Testis (tissue), 5 donors: ENCODE measurements at places on chromosomes 5 and 9.

DNA sequence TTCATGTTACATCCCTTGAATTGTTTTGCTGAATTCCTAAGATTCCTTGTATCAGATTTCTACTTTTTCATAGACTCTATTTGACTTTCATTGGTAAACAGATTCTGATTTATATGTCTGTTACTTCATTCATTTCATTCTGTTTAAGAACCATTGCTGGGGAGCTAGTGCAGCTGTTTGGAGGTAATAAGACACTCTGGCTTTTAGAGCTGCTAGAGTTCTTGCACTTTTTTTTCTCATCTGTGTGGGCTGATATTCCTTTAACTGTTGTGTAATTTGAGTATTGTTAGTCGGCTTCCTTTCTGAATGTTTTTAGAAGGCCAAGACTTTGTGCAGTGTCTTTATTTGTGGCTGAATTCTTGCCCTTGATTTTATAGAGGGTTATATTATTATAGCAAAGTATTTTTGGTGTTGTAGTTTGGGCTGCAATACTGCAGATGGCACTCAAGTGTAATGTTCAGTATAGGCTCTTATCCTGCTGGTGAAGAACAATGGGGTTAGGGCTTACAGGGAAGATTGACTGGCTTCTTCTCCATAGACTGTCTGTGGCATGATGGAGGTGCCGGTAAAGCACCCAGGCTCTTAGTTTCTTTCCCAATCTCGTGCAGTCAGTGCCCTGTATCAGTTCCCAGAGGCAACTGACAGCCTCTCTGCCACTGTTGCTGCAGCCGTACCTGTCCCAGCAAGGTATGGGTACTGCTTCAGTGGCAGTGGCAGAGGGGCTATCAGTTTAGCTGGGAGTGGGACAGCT, 162.2 kb downstream of the OXCT1 start:
- no peak for DNase-seq

DNA sequence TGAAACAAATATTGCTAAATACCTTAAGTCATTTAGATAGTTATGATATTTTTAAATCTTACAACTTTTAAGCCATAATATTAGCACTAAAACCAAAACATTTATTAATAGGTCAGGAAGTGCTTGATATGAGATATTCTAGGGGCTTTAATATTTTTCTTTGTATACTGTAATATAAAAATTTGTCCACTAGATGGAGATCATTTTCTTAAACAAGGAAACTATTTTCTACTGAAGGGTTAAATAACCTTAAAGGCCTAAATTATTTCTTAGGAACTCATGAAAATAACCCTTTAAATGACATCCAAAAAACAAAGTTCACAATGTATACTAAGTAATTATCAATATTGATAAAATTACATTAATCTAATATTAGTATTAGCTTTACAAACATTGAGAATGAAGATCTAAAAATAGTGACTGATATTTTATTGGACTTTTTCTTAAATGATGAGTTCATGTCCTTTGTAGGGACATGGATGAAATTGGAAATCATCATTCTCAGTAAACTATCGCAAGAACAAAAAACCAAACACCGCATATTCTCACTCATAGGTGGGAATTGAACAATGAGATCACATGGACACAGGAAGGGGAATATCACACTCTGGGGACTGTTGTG, 635.7 kb downstream of the RAB3C start:
- no peak for DNase-seq

DNA sequence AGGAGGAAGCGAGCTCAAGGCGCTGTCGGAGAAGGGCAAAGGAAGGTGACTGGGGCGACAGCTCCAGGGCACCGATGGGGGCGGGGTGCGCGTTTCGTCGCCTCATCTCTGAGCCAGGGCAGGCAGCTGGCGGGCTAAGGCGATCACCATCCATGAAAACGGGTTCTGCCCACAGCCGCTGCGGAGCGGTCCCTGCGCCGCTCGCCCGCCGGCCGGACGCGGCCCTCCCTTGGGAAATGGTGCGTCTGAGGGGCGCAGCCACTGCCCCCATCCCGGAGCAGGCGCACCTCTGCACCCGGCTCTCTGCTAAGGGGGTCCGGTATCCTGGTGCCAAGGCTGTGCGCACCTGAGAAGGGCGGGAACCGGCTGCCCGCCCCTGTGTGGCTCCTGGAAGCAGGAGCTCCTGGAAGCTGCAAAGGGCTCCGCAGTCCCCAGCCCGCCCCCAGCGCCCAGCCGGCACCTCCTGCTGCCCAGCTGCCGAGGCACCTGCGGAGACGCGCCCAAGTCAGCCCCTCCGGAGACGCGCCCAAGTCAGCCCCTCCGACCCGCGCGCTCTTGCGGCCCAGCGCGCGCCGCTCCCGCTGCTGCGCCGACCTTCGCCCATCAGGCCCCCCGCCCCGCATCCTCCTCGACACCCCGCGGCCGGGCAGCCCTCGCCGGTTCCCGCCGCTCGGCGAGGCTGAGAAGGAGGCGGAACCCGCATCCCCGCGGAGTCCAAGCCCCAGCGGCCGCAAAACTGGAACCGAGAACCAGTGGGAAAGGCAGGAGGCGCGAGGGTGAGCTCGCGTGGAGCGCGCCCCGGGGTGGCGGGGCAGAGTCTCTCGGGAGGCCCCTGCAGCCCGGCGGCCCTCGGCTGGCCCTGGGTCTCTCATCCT, 757 bp downstream of the ANKRD34B start:
- no peak for DNase-seq

DNA sequence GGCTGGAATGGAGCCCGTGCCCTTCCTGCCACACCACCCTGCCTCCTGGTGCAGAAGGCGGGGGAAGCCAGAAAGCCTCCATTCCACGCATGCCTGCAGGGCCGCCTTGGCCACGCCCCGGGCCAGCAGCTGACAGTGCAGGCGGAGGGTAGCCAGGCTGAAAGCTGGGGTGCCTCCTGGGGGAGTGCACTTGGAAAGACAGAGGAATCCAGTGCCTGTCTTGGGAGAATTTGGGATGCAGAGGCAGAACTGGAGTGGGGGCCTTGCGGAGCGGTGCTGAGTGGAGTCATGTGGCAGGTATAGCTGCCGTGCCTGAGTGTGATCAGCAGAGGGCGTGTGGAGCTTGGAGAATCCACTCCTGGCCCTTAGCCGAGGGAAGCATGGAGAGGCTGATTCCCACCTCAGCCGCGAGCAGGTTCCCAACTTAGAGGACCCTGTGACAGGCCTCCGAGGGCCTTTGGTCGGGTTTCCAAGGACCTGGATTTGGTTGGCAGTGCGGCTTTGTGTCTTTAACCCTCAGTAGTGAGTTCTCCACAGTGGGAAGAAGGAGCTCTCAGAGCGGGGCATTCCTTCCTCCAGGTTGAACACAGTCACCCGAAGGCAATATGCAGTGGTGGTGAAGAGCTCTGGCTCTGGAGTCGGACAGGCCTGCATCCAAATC, 9.1 kb upstream of the URM1 start:
- peak; percentile 92 for DNase-seq

- no peak for DNase-seq
These were observed 150.9 kb upstream of the PLCXD3 start for GRCh38 chr5:41661254-41661653.
